Suppressor macrophage (primary cell): ENCODE measurements at places on chromosomes 16 and 17.

DNA sequence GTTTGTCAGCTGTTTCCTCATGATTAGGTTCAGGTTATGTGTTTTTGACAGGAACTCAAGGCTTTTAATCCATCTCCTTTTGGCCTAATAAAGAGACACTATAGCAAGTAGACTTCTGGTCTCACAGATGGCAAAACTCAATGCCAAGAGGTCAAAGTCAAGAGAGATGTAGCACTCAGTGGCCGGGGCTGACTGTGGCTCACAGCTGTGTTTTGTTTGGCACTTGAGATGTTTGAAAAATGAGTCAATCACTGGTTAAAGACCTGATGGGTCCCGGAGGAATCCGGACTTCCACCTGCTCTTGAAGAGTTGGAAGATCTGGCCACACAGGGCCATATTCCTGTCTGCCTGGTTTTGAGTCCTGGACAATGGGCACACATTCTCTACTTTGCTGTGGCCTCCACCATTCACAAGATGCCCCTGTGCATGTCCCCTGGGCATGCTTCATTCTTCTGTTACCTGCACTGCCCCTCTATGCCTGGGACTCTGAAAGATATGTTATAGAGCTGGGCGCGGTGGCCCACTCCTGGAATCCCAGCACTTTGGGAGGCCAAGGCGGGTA lies 210.3 kb downstream of the SNX29 start:
- DNase-seq: no peak

- no peak for DNase-seq
Observed at GRCh38 chr16:87369796-87370719, 13.5 kb downstream of the FBXO31 start.

DNA sequence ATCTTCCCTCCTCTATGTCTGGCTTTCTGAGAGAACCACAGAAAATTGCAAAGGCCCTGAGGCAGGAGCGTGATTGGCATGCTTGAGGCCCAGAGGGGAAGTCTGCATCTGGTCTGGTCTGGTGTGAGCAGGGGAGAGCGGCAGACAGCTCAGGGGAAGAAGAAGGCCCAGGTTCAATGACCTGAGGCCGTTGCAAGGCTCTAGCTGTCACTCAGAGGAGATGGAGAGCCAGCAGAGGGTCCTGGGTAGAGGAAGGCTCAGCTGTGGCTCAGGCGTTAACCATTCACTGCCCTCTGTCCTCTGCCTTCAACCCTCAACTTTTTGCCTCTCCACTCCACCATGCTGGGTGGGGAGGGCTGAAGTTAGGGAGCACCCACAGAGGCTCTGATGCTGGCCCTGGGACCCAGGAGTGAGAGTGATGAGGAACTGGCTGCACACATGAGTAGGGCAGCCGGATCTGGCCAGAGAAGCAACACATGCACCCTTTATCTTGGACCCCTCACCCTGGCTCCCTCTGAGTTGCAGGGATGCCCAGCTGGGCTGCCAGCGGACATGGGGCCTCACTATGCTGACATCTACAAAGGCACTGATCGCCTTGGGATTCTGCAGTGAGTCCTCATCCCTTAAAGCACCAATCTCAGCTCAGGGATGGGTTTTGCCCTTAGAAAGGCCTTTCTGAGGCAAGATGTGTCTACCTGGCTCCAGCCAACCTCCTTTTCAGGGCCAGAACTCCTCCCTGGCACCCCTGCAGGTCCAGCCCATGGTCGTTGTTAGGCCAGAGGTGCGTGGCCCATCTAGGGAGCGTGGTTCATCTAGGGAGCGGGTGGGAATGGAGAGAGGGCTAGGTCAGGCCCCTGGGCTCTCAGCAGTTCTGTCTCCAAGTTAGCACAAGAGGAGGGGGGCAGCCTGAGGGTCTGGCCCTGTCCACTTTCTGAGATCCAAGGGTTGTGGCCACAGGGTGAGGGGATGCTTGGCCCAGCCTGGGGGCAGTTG lies 7.7 kb upstream of the KRTAP17-1 start:
- no peak for DNase-seq

DNA sequence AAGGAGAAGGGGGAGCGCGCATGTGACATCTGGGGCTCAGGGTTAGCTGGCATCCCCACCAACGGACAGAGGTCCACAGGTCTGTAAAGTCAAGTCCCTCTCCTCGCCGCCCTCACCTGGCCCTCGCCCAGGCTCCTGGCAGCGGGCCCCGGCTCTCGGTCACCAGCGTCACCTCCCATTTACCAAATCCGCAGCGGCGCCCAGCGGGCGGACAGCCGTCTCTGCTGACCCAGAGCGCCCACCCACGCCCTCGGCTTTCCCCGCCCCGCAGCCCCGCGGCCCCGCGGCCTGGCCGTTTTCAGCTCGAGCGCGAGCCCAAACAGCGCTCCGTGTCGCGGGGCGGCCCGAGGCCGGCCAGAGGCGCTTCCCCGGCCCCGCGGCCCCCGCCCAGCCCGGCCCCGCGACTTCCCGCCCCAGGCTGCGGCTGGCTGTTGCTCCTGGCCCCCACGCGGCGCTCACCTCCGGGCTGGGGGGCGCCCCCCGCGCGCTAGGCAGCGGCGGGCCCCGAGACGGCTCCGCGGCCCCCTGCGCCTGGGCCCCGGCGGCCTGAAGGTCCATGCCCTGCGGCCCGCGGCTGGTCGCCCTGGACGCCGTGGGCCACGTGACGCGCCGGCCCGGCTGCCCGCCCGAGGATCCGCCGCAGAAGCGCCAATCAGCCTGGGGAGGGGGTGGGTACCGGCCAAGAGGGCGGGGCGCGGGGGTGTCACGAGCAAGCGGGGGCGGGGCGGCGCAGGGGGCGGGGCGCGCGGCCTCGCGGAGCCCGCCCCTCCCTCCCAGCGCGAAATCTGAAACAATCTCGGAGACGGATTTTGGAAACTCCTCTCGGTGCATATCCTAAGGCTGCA lies at the start of gene COPRS:
TSS of gene COPRS (minus strand) at position 603 of the 845 bp plus-strand sequence. CDS start at position 558, 45 bp downstream.
- DNase-seq: peak; percentile 90
